ENCODE measurements at places on chromosomes 3 and 15. TPM values are rescaled to one million over a fixed set of nuclear protein-coding genes. Genes with fewer than 3 reads are reported as not detected.

The WNT7A gene
- 0.11 TPM for polyA plus RNA-seq

The LZTFL1 gene
- 8.7 TPM for polyA plus RNA-seq

The ADAMTSL3 gene
- 0.35 TPM for polyA plus RNA-seq

The DGKG gene
- 0.48 TPM for polyA plus RNA-seq

The IL17RE gene
- 3.4 TPM for polyA plus RNA-seq

The SPTBN5 gene
- 0.32 TPM for polyA plus RNA-seq
